ENCODE measurements at places on chromosomes 1 and 21.

DNA sequence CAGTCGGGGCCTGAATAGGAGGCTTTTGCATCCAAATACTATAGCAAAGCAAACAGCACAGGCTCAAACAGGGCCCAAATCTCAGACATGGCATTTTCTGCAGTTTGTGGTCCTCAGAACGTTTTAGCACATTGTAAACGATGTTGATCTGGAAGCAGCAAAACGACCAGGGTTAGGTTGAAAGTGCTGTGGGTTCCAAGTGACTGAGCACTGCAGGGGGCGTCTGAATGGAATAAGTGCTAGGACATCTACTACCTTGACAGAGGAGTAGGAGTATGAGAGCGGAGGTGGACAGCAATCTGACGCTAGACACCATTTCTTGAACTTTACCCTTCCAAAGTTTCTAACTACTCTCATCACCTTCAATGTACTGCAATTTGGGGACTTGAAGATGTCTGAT, 214.9 kb downstream of the BARHL2 start:
- no peak for DNase-seq

DNA sequence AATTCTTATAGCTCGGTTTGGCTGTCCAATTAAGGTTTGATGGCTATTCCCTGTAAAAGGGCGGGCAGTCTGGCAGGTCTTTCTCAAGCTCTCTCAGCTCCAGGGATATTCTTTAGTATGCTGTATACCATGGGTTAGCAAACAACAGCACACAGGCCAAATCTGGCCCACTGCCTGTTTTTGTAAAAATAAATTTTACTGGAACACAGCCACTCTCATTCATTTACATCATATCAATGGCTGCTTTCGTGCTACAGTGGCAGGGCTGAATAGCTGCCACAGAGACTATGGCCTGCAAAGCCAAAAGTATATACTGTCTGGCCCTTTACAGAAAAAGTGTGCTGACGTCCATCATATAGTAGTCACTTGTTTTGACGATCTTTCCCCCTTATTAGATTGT, 32.0 kb downstream of the MACO1 start:
- DNase-seq = no peak

DNA sequence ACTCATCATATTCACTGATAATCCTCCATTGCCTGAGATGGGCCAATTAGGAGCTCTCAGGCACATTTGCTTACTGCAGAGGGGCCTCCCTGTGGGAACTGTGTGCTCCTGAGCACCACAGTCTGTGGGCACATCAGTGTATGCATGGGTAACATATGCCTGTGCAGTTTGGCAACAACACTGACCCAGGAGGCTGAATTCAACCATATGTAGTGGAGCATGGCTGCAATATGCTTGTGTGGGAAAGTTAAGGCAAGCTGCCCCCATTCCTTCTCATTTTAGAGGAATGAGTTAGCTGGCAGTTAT, 11.8 kb upstream of the FMOD start:
- DNase-seq = no peak

GRCh38 chr1:231600458-231600976, 26.1 kb upstream of the DISC1 start:
- peak; percentile 65 for DNase-seq

DNA sequence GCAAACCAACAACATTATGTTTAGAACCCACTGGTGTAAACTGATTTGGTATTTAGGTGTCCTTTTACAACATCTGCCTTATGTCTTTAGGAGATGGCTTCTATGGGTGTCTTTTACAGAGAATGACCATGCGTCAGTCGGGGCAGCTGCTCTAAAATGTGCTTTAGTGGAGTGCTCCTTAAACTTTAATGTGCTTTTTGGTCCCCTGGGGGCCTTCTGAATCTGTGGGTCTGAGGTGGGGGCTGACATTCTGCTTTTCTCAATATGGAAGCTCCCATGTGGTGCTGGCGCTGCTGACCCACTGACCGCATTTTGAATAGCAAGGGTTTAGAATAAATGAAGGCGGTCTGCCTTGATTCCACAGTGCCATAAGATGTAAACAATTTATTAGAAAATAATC, 173.2 kb upstream of the B3GALT2 start:
- no peak for DNase-seq

GRCh38 chr1:177274687-177275211, 104.0 kb downstream of the BRINP2 start:
- peak; percentile 67 for DNase-seq

DNA sequence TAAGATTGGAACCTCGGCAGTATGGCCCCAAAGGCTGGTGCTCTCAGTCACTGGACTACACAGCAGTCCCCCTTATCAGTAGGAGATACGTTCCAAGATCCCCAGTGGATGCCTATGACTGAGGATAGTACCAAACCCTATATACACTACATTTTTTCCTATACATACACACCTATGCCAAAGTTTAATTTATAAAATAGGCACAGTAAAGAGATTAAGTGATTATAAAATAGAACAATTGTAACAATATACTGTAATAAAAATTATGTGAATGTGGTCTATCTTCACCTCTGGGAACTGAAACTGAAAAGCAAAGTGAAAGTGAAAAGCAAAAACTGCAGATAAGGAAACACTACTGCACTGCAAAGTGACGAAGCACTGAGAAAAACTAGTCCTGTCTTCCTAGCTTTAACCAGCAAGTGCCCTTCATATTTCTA, 96.8 kb downstream of the INTS7 start:
- no peak for DNase-seq

DNA sequence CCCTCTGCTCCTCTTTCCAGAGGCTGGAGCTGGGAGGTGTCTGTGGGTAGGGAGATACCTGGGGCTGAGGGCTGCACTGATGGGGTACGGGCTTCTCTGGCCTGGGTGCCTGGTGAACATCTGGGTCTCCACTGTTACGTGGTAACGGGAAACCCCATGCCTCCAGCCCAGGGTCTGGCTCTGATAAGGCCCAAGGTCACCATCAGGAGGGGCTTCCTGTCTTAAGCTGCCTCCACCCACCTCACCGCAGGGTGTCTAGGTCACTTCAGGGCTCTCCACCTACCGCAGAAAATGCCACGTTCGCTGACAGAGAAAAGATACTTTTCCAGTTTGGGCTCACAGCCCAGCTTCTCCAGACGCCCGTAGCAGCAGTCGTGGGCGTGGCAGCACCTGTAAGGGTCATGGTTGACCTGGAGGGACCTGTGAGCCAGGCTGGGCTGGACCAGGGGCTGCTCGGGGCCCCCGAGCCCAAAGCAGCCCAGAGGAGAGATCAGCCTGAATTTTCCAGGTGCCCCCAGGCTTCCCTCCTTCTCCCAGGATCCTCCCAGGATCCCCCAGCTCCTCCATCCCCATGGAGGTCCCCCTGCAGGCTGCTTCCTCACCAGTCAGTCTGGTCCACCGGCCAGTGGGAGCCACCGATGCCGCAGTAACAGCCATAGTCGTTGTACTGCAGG, 1.3 kb downstream of the PLA2G2E start:
- DNase-seq = no peak

DNA sequence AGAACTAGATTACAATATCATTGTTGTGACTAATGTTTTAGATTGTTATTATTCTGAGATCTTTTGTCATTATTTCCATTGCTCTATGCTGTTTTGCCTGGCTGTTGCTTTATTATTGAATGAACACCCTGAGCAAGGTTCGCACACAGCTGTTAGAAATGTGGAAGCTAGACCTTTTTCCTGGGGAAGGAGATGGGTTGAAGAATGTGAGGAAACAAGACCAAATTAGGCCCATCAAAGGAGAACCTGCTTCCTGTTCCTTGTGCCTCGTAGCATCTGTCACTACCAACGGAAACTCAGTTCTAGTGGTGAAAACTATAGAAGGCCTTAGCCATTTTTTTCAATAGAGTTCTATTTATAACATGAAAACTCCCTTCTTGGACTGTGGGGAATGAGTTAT, 68.7 kb downstream of the RGL1 start:
- no peak for DNase-seq

GRCh38 chr1:150692720-150693119, 4.2 kb downstream of the GOLPH3L start:
- DNase-seq = no peak

GRCh38 chr1:29133861-29134694, 10.4 kb upstream of the TMEM200B start:
- DNase-seq = no peak

GRCh38 chr1:1678581-1679380, 13.8 kb downstream of the SLC35E2B start:
- no peak for DNase-seq

DNA sequence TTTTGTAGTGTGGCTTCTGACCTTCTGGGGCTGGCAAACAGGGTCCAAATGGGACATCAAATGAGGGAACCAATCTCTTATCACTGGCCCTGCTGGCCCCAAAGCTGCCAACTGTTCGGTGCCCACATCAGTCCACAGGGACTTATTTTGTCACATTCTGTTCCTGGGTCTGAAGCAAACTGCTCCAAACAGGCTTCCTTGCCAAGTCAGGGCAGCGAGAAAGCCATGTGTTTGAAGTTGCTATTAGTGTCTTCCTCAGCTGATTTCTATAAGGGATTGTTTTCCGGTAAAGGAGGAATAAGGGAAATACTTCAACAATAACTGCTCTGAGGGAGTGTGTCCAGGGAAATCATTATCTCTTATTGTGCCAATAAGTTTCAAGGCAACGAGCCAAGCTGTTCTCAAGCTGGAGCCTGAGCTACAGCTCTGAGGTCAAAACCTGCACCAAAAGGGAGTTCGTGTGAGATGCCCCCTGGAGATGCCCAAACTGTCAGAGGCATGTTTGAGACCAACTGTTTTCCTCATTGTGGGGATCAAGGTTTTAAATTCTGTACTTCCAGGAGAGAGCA, 381.4 kb upstream of the PROX1 start:
- no peak for DNase-seq

DNA sequence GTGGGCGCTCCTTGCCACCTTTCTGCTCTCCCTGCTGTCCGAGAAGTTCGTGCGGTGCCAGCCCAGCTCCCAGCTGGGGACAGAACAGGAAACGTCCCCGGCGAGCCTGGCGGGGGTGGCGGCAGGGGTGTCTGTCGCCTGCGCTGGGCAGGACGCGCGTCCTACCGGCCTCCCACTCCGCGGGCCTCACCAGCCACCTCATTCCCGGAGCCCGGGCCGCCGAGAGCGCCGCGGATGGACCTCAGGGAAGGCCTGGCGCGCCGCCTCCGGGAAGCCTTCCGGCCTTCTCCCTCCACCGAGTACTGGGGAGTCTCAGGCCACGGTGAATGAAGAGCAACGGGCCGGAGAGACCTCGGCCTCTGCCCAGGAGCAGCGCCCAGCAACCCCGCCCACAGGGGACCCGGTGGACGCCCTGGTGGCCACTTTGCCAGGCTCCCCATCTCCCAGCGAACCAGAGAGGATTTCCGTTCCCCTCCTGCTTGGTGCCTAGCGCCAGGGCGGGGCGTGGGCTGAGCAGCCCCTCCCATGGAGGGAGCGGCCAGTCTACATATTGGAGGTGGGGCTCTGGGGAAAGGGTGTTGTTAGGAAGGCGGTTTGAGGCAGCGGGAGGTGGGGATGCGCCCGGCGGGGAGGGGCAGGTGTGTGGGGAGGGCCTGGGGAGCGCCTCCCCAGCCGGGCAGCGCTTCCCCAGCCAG, 9.5 kb upstream of the TNFRSF14 start:
- peak; percentile 80 for DNase-seq

- no peak for DNase-seq
Measured at GRCh38 chr1:163628034-163628773, 306.4 kb downstream of the NUF2 start.

DNA sequence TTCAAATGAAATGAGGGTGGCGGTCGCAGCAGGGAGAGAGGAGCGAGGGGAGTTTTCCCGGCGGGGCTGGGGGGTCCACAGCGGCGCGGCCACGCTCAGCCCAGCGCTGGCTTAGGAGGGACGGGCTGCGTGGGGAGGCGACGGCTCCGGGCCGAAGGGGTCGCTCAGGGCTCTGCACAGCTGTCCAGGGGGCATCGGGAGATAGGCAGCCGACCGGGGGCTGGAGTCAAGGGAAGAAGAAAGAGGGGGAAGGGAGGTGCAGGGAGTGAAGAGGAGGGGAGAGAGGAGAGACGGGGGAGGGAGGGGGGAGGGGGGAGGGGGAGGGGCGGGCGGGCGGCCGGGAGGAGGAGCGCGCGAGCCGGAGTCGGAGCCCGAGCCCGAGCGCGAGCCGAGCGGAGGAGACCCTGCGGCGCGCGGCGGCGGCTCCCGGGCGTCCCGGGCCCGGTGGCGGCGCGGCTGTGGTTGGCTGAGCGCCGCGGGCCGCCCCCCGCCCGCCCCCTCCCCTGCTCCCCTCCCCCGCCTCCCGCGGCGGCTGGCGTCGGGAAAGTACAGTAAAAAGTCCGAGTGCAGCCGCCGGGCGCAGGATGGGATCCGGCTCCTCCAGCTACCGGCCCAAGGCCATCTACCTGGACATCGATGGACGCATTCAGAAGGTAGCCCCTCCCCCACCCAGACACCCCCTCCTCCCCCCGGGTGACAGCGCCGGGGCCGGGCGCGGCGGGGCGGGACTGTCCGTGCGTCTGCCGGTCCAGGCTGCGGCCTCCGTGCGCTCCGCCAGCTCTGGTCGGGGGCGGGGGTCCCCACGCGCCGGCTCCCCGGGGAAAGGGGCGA, at the start of gene PDE9A:
TSS of gene PDE9A (plus strand) at position 391 of the 831 bp plus-strand sequence. CDS start at position 585, 194 bp downstream.
- DNase-seq = peak; percentile 51

GRCh38 chr1:10514490-10515235, 39.9 kb downstream of the PEX14 start:
- no peak for DNase-seq

GRCh38 chr21:26788790-26789189, 56.4 kb downstream of the ADAMTS1 start:
- DNase-seq = no peak

DNA sequence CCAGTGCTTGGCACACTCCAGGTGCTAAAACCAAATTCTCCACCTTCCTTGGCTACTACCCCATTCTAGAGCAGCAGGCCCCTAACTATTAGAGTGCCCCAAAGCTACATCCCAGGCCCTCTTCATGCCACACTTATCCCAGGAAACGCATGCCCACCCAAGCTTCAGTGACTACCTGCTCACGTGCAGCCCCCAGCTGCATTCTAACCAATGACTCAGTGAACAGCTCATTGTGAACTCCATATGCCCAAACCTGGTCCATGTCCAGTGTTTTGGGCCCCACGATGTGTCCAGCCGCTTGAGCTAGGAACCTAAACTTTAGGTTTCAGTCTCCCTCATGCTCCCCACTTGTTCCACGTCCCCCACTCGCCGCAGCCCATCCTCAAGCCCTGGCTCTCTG, 41.5 kb downstream of the NKAIN1 start:
- no peak for DNase-seq

DNA sequence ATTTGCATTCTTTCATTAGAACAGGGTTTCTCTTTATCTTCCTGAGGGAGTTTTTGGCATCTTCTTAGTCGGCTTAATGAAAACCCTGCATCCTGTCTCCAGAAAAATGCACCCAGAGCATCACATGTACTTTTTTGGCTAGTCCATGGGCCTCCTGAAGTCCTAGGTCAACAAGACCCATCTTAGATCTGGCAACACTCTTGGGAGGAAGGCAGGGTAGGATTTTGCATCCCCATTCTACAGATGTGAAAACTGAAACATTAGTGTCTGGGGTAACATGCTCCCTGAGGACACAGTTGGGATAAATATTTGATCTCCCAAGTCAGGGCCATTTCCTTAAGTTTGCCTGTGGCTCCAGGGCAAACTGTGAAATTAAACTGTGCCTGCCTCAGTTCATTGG, 40.0 kb upstream of the HMGB4 start:
- no peak for DNase-seq

- no peak for DNase-seq
Measured at GRCh38 chr1:25689686-25690381, 73.2 kb downstream of the MAN1C1 start.
